ENCODE measurements at places on chromosomes 3 and 15.

GRCh38 chr3:107969994-107970819 lies 120.6 kb downstream of the CD47 start:
- DNase-seq = no peak

- DNase-seq = no peak
These were observed 104.1 kb downstream of the DUT start for GRCh38 chr15:48435321-48435720.

- no peak for DNase-seq
These were observed 86.3 kb downstream of the KLHL25 start for GRCh38 chr15:85708402-85708941.

GRCh38 chr15:32718821-32719716 lies 1.3 kb downstream of the GREM1 start:
- no peak for DNase-seq

GRCh38 chr15:75738647-75739325 lies 26.1 kb upstream of the CSPG4 start:
- peak; percentile 89 for DNase-seq

- no peak for DNase-seq
These were observed 221.4 kb downstream of the THSD4 start for GRCh38 chr15:71336671-71337070.

- DNase-seq = no peak
These were observed 75.5 kb downstream of the RBPMS2 start for GRCh38 chr15:64699751-64700388.

- DNase-seq = no peak
These were observed 28.1 kb upstream of the BCL2L10 start for GRCh38 chr15:52140646-52141045.

- DNase-seq = no peak
These were observed 17.7 kb upstream of the SNRK start for GRCh38 chr3:43268636-43269035.

DNA sequence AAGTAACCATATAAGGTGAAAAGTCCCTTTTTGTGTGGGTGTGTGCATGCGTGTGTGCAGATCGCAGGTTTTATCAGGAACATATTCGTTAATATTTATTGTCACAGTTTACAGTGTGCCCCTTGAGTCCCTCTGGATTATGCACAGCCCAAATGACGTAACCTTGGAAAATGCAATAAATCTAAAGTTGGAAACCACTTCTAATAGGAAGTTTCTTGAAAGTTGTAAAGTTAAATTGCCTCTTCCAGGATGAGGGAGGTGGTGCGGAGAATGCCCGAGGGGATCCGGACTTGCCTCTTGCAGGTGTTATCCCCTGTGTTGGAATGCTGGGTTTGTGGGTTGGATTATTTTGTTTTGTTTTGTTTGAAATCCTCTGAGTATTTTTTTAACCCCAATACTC lies 143.3 kb downstream of the CMSS1 start:
- no peak for DNase-seq

DNA sequence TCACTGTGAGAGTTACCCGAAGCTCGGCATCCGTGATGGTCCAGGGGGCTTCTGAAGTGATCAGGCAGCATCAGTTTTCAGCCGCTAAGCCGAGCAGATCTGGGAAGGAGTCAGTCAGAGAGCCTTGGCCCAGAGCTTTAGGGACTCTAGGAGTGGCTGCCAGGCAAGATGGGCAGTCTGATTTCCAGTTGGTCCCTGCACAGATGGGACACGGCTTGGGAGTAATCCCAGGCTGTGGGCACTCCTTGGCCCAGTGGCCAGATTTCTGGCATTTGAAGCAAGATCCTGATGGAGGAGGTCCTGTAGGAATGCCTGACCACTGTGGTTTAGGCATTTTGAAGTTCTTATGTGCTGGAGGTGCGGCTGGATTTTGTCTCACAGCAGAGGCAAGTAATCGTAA lies 10.5 kb upstream of the IP6K2 start:
- DNase-seq = no peak

DNA sequence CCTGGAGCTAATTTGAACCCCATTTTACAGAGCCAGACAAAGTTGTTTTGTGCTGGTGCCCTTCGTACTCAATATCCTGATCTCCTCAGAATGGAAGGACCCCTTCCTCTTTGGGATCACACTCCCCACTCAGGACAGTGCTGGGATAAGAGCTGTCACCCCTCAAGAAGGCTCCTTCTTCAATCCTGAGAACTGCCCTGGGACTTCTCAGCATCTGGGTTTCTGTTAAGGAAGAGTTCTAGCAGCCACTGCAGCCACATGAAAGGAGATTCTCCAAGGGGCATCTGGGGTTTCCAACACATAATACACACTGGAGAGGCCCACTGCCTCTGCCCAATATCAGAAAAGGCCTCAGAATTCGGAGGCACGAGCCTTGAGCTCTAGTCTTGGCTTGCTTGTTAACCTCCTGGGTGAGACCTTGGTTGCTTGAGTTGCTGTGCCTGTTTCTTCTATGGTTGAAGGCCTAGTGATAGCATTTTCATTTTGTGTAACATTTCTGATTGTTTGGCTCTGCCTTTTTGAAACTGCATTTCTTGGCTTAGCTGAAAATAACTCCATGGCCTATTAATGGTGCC lies 78.8 kb upstream of the NMNAT3 start:
- no peak for DNase-seq

DNA sequence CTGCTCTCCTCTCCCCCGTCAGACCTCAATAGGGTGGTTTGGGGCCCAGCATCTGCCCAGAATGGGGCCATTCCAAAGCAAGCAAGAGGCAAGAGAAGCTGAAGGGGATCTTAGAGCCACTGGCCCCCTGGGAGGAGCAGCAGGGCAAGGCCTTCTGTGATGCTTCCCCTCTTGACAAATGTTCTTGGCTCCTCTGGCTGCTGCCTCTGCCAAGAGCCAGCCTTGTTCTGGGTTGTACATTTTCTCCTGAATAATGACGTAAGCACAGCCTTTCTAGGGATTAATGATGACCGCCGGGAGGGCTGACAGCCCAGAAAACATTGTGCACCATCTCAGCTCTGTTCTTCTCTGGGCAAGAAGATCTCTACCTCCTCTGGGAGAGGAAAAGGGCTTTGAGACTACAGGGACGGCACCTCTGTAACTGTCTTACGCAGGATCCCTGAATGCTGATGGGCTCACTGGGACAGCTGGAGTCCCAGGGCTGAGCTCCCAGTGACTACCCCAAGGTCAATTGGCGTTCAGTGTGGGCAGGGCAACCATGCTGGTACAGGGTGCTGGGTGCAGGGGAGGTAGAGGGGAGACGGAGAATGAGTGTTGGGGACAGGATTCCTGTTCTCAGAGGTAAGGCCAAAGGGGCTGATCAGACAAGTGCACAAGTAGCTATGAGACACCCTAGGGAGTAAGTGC lies 253.3 kb downstream of the FAM43A start:
- no peak for DNase-seq

- no peak for DNase-seq
These were observed 87.3 kb downstream of the MBNL1 start for GRCh38 chr3:152355744-152356665.

GRCh38 chr3:28980631-28981030 lies 300.2 kb upstream of the RBMS3 start:
- no peak for DNase-seq

GRCh38 chr15:69344238-69344637 lies 45.5 kb downstream of the PAQR5 start:
- DNase-seq = no peak

GRCh38 chr3:179921500-179921899 lies 115.2 kb downstream of the PEX5L start:
- DNase-seq = no peak

DNA sequence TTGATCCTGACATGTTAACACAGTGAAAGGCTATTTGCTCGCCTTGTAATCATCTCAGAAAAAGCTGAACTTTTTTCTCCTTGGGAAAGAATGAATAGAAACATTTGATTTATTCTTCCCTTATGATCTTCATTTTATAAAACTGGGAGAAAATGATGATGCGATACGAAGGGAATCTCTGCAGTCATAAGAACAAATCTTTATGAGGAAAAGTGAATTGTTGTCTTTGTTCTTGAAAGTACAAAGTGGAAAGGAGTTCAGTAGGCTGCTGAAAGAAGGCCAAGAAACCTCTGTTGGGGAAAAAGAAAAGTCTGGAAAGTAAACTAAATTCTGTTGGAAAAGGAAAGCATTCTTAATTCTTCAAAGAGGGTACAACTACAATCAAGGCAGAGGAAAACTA lies 248.8 kb downstream of the NSUN3 start:
- DNase-seq = no peak

DNA sequence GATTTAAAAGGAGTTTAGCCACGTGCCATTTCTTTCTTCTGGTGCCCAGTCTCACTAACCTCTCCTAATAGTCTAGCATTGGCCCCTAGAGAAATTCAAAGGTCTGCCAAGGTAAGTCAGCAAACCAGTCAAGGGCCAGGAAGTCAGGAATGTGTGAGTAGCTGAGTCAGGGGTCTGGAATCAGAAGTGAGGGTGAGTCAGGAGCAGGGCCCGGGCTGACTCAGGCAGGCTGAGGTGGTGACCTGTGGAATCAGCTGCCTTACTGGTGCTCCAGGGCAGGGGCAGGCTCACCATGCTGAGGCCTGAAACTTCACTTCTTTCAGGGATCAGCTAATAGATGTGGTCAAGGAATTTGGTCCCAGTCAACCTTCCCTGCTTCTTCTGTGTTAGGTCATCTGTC lies 105.8 kb upstream of the MYZAP start:
- no peak for DNase-seq

GRCh38 chr3:142588703-142589102 lies 7.5 kb upstream of the PLS1 start:
- no peak for DNase-seq

GRCh38 chr3:133744241-133744640 lies 2.0 kb upstream of the TF start:
- no peak for DNase-seq

GRCh38 chr3:197791892-197792647 lies 1.0 kb downstream of the LRCH3 start:
- DNase-seq = peak; percentile 17

- no peak for DNase-seq
These were observed 321.6 kb upstream of the EPHA3 start for GRCh38 chr3:88785841-88786240.

GRCh38 chr3:111737706-111738086 lies 121.4 kb upstream of the PHLDB2 start:
- DNase-seq = no peak

DNA sequence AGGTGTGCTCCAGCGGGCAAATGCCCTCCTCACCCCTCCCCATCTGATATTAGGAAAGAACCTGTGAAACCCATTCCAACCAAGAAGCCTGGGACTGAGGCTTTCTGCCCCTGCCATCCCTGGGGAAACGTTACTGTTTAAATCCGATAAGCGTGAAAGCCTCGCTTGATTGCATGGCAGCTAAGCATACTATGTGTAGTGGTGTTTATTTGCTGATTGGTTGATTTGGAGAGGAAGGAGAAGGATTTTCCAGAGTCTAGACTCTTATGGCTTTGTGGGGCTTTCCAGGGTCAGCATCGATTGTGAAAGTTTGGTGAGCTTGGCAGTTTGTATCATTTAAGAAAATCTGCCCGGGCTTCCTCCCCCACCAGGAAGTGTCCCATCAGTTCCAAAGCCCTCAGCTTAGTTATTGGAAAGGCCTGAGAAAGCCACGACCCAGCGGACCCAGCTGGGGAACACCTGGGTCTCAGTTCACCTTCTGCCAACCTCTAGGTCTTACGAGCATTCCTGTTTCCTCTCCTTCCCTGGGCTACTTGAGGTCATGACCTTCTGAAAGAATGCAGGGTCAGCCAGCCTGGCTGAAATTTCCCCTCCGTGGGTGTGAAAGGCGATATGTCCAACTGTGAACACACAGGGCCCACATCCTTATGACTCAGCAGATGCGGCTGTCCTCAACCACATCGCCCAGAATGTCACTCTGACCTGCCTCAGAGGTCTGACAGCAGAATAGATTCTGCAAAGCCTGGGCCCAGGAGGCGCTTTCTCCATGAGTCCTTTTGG lies 62.8 kb upstream of the HERC1 start:
- DNase-seq = peak; percentile 12

- no peak for DNase-seq
These were observed 150.2 kb downstream of the KLF13 start for GRCh38 chr15:31476866-31477265.

DNA sequence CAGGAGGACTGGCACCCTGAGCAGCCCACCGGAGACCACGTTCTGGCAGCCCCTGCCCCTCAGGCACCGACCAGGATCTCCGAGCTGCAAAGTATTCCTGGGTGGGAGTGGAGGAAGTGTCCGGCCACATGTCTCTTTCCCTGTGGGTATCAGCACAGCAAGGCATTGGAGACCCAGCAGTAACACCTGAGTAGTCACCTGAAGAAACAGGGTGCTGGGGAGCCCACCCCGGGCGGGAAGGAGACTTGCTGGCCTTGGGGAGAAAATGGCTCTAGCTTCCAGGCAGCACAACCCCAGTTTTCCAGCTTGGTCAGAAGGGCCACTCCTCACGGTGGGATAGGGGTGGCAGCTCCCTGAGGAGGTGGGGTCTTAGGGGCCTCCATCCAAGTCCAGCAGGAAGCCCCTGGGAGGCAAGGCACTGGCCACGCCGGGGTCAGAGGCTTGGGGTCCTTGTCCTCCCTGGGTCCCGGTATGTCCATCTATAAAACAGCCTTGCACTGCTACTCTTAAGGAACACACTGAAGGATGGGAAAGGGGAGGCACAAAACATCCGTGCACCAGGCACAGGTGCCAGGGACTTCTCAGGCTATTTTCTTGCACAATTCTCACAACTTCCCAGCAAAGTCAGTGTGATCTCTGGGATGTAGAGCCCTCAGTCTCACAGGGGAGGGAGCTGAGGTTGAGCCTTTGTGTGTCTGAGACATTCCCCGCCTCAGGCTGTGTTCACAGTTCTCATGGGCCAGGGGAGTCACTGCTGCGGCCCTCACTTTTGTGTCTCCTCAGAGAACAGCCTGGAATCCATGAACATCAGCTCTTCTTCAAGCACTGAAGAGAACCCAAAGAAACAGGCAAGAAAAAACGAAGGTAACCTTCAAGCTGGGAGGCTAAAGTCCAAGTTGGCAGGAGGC lies 11.9 kb downstream of the CFAP100 start:
- DNase-seq = no peak

DNA sequence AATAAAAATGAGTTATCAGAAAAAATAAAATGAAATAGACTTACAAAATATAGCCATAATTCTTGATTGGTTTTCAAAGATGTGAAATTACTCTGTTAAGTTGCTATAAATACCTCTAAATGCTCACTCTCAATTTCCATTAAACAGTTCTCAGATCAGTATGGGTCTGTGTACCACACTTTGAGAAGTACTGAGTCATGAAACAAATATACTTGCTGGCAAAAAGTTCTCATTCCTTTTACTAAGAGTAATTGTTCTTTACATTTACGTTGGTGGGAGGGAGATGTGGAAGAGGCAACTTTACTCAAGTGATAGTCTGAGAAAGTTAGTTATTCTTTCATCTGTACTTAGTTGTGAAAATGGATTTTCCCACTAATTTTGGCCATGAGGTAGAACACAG lies 96.3 kb downstream of the ZNF385D start:
- no peak for DNase-seq

DNA sequence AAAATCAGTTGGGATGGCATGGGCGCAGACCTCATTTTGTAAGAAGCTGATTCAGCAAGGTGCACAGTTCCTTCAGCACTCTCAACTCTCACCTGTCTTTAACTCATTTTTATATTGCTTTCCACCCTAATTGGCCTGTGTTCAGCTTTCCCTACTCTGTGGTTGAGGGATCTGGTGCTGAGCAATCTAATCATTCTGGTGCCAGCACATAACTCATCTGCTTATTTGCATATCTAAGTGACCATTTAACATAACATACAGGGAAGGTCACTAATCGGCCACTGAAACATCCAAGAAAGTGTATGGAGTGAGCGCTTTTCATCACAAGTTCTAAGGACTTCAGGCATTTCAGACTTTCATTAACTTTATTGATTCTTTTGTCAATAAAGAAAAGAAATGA lies 303.4 kb upstream of the ROPN1 start:
- no peak for DNase-seq

Data from CD4-positive, alpha-beta T cell treated with Interleukin-6 at 100 ng/mL for 8 hours (primary cell).